Breast epithelium (tissue), 4 donors: ENCODE measurements at places on chromosomes 13 and 19. TPM values are rescaled to one million over a fixed set of nuclear protein-coding genes. Genes with fewer than 3 reads are reported as not detected.

Gene ZNF177
- total RNA-seq, result 8.3 TPM

- no peak for DNase-seq
Observed at GRCh38 chr19:49626226-49626625, 13.7 kb downstream of the RRAS start.

DNA sequence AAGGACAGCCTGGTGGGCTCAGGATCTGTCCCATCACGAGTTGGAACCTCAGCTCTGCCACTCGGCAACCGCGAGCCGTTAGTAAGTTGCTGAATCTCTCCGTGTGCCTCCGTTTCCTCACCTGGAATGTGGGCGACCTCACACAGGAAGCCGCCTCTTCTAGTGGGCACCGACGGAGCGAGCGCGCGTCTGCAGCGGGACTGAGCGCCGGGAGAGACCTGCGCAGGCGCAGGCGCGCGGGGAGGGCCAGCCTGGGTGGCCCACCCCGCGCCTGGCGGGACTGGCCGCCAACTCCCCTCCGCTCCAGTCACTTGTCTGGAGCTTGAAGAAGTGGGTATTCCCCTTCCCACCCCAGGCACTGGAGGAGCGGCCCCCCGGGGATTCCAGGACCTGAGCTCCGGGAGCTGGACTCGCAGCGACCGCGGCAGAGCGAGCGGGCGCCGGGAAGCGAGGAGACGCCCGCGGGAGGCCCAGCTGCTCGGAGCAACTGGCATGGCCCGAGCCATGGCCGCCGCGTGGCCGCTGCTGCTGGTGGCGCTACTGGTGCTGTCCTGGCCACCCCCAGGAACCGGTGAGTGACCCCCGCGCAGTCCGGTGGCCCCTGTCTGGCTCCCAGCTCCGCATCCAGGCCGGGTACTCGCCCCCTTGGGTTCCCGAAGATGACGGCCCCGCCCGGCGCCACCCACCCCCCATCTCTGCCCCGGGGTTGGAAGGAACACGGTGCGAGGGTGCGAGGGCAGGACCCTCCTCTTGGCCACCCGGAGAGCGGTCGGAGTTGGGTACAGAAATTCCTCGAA lies at the start of gene PVR:
PVR (plus strand) TSS at position 306 of the 797 bp plus-strand sequence; CDS start at position 493, 187 bp downstream.
- DNase-seq, result peak; percentile 34

GRCh38 chr13:32150794-32151193 lies 119.2 kb downstream of the FRY start:
- DNase-seq, result no peak

GRCh38 chr19:50897191-50897607 lies 14.0 kb downstream of the KLK4 start:
- no peak for DNase-seq

DNA sequence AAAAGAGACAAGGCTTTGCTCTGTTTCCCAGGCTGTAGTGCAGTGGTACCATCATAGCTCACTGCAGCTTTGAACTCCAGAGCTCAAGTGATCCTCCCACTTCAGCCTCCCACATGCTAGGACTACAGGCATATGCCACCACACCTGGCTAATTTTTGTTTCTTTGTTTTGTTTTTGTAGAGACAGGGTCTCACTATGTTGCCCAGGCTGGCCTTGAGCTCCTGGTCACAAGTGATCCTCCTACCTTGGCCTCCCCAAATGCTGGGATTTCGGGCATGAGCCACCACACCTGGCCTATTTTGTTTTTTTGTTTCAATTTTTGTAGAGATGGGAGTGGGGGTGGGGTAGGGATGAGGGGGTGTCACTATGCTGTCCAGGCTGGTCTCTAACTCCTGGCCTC lies 6.9 kb downstream of the WDR87 start:
- no peak for DNase-seq

DNA sequence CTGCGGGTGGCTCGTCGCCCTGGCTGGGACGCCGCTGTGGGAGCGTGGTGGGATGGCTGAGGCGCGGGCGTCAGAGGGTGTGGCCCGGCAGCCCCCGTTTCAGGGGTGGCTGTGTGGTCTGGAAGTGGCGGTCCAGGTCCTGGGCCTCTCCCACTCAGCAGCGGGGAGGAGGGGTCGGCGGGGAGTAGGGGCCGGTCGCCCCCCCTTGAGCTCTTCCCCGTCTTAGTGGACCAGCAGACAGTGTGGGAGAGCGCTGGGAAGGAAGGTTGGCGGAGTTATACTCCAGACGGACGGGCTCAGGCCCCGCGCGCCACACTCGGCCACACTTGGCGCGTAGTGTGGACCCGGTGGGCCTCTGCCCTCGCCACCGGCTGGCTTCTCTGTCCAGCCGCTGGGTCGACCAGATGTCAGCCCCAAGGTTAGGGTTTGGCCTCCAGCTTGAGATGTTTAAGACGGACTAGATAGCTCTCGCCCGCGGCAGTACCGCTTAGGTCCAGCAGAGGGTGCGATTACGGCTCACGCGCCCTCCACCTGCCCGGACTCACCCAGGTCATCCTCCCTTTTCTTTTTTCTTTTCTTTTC lies 21.7 kb upstream of the ZNF429 start:
- DNase-seq, result peak; percentile 75

GRCh38 chr13:111315347-111315995 lies 5.0 kb upstream of the TEX29 start:
- no peak for DNase-seq

DNA sequence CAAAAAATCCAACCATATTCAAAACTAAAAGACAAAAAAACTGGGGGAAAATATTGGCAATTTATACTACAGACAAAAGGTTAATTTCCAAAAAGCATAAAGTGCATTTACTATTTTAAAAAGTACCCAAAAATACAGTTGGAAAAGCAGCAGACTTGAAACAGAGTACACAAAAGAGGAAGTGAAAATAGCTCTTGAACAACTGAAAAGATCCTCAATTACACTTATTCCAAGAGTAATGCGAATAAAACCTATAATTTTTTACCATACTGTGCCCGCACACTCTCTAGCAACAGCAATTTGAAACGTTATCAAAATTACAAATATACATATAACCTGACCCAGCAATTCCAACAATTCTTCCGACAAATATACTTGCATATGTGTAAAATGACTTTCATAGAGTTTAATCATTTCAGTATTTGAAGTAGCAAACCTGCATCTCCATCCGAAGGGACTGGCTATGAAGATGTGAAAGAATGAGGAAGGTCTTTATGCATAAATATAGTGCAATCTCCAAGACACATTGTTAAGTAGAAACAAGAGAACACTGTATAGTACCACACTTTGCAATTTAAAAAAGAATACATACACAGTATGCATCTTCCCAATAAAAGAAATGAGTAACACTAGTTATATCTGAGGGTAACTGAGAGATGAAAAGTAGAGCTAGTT lies 25.4 kb downstream of the ALG5 start:
- no peak for DNase-seq

DNA sequence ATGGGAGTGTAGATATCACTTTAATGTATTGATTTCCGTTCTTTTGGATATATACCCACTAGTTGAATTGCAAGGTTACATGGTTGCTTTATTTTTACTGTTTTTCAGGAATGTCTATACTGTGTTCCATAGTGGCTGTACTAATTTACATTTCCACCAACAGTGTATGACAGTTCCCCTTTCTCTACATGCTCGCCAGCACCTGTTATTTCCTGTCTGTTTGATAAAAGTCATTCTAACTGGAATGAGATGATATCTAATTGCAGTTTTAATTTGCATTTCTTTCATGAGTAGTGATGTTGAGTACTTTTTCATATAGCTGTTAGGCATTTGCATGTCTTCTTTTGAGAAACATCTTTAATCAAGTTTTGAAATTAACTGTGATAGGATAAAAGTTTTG lies 818.6 kb downstream of the SLITRK6 start:
- DNase-seq, result no peak
